M059J (cell line): ENCODE measurements at places on chromosomes 16 and 17. TPM values are rescaled to one million over a fixed set of nuclear protein-coding genes. Genes with fewer than 3 reads are reported as not detected.
A peak's percentile ranks its signal among the peaks of the same experiment; 100 is the strongest.

The SCARF1 gene
- 0.47 TPM in 1 of 2 replicates, not detected in the other for total RNA-seq

The KRTAP9-8 gene
- not detected in 2 replicates for total RNA-seq

The CLEC18A gene
- 0.05 TPM in 1 of 2 replicates, not detected in the other for total RNA-seq

The TM4SF5 gene
- total RNA-seq = not detected in 2 replicates

The CES5A gene
- total RNA-seq = not detected in 2 replicates

The TMEM100 gene
- total RNA-seq = 0.07 and 0.22 TPM in 2 replicates

- no peak for DNase-seq
Measured at GRCh38 chr16:66844009-66844341, 239 bp upstream of the CA7 start.

DNA sequence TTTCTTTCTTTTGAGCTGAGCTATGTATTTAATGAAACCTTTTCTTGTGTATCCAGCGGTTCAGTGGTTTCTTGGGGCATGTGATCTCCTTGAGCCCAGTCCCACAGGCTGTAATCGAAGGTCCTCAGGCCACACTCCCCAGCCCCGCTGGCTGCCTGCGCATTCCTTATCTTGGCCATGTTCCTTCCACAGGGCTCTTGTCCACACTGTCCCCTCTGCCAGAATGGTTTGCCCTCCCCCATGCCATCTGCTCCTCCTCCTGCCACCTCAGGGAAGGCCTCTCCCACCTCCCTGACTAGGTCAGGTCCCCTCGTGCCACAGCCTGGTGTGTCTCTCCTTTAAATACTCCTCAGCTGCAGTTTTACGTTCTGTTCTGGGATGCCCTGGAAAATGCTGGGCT, 12.1 kb upstream of the NLRC5 start:
- DNase-seq = no peak

DNA sequence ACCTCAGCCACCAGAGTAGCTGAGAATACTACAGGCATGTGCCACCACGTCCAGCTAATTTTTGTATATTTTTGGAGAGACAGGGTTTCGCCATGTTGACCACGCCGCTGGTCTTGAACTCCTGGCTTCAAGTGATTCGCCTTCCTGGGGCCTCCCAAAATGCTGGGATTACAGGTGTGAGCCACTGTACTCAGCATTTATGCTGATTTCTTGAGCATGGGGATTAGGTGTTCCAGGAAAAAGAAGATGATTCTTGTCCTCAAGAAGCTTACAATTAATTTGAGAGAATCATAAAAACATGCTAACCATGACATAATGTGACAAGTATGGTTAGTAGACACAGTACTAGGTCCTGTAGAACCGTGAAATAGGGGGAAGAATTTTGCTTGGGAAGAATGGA, 30.9 kb downstream of the NACA2 start:
- DNase-seq = no peak

DNA sequence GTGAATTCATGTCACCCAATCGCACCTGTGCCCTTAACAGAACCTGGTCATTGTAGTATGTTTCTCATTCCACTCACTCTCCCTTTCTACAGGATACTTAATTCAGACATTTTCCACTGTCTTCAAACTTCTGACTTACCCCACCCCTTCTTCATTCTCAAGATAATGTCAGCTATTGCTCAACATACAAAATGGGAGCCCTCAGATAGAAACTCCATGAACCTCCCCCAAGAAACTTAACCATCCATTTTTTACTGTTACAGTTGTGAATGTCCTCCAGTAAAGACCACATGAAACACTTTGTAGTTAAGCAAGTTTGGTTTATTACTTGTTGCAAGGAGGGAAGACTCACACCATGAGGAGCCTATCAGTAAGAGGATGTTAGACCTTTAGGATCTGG, 22.1 kb upstream of the ARHGAP17 start:
- no peak for DNase-seq

- DNase-seq = no peak
Measured at GRCh38 chr16:9447195-9447551, 355.7 kb downstream of the HAPSTR1 start.

- peak; percentile 48 for DNase-seq
Measured at GRCh38 chr17:57634713-57635465, 110.2 kb downstream of the CCDC182 start.

- DNase-seq = peak; percentile 9
Measured at GRCh38 chr16:61858988-61859387, 177.2 kb downstream of the CDH8 start.

DNA sequence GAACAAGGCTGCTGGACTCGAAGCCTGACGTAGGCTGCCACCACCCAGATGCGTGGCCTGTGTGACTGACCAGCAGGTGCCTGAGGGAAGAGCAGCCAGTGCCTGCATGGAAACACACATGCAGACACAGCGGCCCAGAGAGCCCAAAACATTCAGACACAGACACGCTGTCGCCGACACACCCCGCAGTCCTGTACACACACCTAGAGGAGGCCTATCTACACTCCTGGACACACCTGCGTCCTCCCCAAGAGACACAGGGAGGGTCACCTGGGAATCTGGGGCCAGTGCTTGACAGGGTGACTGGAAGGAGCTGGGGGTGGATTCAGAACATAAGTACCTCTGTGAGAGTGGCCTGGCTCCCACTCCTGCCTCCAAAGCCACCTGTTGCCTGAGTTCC, 6.1 kb upstream of the TSPOAP1 start:
- DNase-seq = no peak

DNA sequence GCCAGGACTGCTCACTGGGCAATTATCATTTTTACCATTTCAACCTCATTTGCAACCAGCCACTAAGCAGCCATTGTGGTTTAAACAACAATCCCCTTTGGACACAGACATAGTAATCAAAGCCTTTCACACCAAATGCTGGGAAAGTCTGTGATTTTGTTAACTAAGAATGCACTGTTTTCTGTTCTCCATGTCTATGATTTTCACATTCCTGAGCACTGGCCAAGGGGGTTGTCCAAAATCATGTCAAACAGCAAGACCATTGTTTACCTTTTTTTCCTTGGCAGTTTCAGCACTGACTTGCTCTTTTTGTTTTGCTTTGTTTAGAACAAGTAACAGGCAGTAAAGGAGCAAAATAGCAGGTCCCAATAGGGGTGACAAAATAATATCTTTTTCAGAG, 106.3 kb upstream of the SIAH1 start:
- DNase-seq = no peak

- no peak for DNase-seq
Measured at GRCh38 chr17:11029791-11030190, 191.9 kb upstream of the PIRT start.

- no peak for DNase-seq
Measured at GRCh38 chr17:58247511-58248363, 9.4 kb downstream of the LPO start.

- DNase-seq = peak; percentile 43
Measured at GRCh38 chr17:3015890-3016289, 47.5 kb downstream of the OR1D5 start.

DNA sequence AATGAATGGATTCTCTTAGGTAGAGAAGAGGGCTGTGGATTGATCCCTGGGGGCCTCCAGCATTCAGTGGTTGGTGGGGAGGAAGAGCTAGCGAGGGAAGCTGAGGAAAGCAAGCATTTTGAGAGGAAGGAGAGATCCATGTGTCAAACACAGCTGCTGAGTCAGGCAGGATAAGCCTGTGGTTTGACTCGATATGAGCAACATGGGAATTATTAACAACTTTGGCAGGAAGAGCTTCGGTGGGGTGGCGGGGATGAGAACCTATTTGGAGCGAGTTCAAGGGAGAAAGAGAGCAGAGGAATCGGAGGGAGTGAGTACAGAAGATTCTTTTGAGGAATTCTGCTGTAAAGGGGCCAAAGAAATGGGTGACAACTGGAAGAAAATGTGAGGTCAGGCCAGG, 59.5 kb upstream of the CDC42EP4 start:
- DNase-seq = peak; percentile 81

DNA sequence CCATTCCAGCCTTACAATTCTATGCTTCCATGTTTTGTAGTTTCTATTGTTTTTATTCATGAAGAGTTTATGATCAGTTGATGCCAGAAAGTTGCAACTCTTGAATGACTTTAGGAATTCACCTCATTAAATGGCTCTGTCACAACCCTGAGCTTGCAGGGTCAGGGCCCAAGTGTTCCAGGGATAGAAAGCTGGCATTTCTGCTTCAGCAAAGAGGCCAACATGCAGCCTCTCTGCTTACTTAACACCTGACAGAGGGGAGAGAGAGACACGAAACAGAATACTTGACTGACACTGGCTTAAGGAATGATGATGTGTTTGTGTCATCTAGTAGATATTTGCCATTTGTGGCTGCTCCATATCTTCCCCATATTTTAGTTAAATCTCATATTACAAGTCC, 328.1 kb downstream of the CA10 start:
- DNase-seq = no peak

DNA sequence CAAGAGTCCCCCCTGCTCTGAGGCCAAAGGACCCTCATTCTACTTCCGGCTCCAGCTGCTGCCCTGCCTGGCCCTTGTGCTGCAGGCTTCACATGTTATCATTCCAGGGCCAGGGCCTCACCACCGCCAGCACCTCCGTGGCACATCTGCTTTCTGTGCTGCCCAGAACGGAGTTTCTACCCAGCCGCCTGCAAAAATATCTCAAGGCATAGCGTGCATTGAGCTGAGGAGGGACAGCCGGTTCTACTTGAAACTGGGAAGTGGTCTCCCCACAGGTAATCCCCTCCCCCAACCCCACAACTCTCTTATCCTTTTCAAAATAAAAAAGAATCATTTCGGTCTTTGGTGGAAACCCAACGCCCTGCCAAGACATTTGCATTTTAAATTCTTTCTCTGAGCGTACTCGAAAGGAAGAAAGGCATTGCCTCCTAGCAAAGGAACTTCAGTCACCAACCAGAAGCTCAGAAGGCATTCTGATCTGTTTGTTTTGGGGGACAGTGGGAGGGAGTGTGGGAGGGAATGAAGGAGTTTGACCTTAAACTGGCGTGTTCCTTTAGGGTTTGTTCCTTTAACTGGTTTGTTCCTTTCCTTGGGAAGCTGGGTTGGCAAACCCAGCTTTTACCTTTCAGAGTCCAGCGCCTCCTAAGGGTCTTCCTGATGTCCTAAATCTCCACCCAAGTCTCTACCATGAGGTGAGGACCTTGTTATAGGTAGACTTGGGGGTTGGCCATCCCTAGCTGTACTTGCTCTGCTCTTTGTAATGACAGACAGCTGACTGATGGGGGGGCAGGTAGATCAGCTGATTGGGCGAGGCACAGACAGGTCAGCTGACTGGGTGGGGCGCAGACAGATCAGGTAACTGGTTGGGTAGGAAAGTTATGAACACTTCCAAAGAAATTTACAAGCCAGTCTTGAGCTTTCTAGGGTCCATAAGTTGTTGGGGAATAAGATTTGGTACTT, 33.4 kb upstream of the PIK3R6 start:
- DNase-seq = no peak

DNA sequence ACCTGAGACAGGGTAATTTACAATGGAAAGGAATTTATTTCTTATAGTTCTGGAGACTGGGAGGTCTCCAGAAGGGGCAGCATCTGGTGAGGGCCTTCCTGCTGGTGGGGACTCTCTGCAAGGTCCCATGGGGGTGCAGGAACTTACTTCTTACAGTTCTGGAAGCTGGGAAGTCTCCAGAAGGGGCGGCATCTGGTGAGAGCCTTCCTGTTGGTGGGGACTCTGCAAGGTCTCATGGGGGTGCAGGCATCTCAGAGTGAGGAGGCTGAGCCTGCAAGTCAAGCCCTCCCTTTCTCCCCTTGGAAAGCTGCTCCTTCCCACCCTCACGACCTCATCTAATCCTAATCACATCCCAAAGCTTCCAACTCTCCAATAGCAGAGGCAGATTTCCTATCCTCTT, 157.4 kb downstream of the FOXL1 start:
- DNase-seq = no peak

GRCh38 chr17:3475812-3476610, at the start of gene ASPA:
Gene ASPA (plus strand): TSS chr17:3475997. CDS start chr17:3476160, 163 bp downstream.
- DNase-seq = peak; percentile 1

DNA sequence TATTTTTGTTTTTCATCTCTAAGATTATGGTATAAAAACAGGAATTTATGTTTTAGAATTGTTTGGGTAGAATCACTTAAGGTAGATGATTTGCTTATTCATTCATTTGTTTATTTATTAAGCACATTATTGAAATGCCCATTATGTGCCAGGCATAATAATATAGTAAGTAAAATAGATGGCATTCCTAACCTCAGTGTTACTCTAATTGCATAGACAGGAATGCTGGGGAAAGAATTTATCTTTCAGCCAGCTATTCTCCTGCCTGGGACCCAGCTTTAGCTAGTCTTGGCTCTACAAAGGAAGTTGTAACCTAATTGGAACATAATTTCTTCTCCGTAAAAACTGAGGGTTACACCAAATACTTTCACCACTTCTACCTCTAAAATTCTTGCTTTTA, 44.6 kb downstream of the NFAT5 start:
- peak; percentile 20 for DNase-seq

DNA sequence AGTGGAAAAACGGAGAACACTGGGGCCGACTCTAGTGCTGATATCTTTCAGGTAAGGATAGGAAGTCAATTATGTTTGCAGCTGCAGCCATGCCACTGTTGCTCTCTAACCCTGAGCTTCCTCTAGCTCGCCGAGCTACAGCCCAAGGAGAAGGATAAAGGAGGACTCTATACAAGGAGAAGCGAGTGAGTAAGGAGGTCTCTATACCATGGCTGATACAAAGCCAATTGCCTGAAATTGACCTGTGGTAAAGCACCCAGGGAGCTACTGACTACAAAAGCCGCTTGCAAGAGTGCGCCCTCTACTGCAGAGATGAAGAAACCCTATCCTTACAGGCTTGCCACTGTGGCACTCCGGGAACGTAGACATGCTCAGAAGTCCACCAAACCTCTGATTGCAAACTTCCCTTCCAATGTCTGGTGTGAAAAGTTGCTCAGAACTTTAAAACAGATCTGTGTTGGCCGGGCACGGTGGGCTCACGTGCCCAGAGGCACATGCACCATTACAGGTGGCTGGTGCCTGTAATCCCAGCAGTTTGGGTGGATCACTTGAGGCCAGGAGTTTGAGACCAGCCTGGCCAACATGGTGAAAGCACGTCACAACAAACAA, 10.8 kb upstream of the SLC46A1 start:
- DNase-seq = peak; percentile 57

DNA sequence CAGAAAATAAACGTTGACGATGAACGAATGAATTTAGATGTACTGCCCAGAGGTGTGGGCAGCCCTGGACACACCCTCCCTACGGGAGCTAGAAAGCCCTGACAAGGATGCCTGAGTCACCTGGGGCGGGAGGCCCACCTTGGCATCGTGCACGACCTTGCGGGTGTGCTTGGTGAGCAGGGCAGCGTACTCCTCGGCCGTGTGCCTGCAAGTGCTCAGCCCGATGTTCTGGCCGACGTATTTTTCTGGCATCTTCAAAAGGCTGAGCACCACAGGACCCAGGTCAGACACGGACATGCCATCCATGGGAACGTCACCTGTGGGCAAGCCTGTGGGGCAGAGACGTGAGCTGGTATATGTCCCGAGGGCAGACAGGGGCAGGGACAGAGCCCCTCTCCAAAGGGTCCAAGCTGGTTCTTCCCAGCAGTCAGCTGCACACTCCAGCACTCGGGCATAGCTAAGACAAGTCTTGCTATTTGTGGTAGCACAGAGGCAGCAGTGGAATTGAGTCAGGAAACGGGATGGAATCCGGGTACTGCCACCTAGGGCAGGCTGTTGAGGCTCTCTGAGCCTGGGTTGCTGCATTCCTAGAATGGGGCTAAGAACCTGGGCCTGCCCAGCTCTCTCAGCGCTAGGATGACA, 10.8 kb downstream of the NMRAL1 start:
- DNase-seq = no peak
